ENCODE measurements at places on chromosomes 2 and 18. TPM values are rescaled to one million over a fixed set of nuclear protein-coding genes. Genes with fewer than 3 reads are reported as not detected.

NEMP2 gene
- 6.8 TPM for total RNA-seq

ATOH8 gene
- total RNA-seq, result 17.5 TPM

ANKRD23 gene
- total RNA-seq, result 4.3 TPM

DNA sequence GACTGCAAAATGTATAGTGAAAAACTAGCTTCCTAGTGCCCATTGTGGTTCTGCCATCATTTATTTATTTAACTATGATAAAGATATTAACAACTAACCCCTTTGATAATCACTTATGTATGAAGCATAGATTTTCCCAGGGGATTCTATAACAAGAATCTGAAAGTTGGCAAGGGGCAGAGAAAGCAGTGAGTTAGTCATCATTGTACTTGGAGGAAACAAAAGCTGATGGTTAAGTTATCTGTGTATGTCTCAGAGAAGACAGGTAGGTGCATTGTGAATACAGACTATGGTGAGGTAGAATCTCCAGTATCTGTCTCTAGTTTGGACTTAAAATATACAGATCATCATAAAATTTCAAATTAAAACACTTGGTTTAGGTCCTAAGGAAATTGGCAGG is 2159.1 kb upstream of the CELF4 start:
- DNase-seq, result no peak

GRCh38 chr18:76461148-76461547 is 33.9 kb downstream of the ZNF516 start:
- DNase-seq, result no peak

DNA sequence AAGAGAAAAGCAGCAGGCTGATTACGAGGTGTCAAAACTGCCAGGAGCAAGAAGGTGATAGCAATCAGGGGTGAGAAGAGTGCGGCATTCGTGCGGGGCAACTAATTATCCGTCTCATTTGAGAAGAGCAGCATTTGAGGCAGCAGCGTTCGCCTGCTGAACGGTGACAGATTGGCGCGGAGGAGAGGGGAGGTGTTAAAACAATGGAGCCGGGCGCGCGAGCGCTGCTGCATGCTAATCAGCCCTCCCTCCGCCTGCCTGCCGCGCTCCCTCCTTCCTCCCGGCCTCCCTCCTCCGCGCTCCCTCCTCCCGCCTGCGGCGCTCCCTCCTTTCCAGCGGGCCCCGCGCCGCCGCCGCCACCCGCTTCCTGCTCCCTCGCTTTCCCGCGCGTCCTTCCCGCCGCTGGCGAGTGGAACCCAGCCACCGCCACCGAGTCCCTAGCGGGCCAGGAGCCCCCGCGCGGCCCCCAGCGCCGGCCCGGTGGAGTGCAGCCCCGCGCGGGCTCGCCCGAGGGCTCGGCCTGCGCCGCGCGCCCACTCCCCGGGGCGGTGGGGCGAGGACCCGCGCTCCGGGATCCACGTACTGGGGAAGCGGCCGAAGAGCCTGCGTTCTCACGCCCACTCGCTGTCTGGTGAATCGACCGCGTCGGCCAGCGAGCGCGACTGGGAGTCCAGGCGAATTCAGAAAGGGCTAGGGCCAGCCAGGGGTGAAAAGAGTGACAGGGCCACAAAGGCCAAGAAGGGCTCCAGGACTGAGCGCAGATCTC is 69.5 kb upstream of the PSMD14 start:
- DNase-seq, result peak; percentile 90

DNA sequence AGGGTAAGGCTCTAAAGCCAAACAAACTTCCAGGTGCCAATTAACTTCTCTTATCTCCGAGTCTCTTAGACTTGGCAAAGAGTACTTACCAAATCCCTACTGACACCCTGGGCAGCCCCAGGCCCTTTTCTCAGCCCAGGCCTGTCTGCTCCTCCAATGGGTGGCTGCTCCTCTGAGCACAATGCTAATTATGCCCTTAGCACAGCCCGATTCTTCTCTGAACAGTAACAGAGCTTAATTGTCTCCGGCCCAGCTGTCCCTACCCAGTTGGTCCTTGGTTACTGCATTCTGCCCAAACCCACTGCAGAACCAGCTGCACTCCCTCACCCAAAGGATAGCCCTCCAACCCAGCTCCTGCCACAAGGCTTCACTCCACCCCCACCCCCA is 110.3 kb downstream of the SMAD7 start:
- peak; percentile 14 for DNase-seq

DPP4 gene
- 2.4 TPM for total RNA-seq

DNA sequence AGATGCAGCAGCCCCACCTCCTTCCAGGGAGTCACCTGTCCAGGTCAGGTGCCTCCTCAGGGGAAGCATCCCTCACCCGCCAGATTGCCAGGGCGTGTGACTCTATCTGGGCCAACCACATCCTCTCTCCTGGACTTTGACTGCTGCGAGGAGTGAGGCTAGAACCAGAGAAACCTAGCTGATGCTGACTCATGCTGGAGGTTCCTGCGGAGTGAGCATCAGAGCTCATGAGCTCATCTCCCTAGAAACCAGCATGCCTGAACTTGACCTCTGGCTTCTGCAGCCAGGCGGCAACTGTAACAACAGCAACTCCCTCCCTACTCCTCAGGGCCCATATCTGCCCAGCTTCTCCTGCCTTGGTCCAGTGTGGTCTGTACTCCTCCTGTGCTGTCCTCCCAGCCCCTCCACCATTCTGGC is 28.3 kb upstream of the NT5DC4 start:
- peak; percentile 83 for DNase-seq

WDR75 gene
- total RNA-seq, result 27.3 TPM

GRCh38 chr2:96773922-96774321 is 13.2 kb downstream of the CNNM4 start:
- no peak for DNase-seq

ABCG5 gene
- not detected for total RNA-seq

KIF5C gene
- total RNA-seq, result 1.3 TPM

DNA sequence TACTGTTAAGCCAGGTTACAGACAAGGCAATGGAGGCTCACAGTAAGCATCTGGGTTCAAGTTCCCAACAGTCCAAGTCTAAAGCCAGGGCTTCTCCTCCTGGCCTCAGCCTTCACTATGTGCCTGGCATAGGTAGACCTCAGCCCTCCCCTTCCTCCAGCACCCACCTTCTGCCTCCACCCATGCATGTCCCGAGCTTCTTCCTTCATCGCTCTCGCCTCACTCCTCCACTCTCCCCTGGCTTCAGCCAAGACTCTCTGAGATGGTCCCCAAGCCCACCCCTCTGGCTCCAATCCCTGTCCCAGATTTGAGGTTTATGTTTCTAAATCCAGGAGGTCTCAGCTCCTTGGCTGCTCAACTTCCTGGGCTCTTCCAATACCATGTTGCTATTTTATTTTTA is 26.9 kb downstream of the CENPA start:
- DNase-seq, result no peak

RIOK3 gene
- total RNA-seq, result 58.9 TPM

DNA sequence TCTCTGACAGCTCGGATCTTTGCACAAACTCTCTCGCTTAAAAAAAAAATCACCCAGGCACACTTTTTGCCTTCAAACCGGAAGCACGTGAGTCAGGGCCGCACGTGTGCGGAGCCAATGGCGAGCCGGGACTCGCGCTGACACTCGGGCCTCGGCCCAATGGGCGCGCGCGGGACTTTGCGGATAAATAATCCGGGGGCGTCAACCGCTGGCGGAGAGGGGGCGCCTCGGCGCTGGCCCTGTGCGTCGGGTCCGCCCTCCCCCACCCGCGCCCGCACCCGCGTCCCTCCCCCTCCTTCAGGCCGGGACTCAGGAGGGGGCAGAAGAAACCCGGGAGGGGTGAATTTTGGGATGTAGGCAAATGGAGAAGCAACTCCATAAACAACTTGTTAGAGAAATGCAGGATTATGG is 319 bp upstream of the EN1 start:
- peak; percentile 92 for DNase-seq

DNA sequence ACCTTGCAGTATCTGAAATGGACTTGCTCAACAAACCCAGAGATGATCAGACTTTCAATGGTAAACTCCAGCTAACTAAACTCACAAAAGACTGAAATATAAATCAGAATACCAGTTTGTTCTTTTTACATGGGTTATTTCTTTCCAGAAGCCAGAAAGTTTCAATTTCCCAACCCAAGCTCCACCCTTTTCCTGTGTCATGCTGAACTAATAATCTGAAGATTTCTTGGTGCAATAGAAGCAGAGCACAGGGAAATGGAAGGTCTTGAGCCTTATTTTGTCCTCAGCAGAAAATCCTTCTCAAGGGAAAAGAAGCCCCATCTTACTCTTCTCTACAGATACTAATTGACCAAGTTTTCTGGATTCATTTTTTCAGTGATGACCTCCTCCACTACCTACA is 93.3 kb upstream of the PAPOLG start:
- DNase-seq, result no peak

GRCh38 chr2:219109471-219109870 is 48.8 kb upstream of the IHH start:
- DNase-seq, result no peak

DNA sequence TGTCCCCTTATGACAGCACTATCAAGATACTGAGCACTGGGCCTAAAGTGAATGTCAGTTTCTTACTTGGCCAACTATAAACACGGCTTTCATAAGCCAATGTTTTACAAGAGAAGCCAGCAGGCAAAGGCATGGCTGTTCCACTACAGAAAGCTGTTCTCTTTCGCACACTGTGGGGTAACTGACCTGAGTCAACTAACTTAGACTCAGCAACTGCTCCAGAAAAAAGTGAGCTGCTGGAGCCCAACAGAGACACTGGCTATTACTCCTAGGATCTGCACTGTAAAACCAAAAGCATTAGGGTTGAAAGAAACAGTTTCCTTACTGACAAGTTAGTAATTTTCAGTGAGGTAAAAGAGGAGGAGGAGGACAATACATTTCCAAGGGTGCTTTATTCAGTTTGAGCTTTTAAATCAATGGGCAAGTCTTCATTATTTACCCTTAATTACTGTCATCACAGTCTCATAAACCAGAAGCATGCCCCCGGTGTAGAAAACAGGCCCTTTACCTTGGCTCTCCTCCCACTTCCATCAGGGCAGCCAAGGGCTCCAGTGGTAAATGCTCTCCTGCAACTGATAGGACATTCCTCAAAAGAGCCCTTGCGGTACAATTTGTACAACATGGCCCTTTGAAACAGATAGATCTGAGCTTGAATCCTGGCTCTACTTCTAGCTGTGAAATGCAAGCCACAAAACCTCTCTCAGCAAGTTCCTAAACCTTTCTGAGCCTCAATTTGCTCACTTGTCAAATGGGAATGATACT is 275.7 kb downstream of the PDE11A start:
- no peak for DNase-seq

NPHP1 gene
- total RNA-seq, result 8.4 TPM

DNA sequence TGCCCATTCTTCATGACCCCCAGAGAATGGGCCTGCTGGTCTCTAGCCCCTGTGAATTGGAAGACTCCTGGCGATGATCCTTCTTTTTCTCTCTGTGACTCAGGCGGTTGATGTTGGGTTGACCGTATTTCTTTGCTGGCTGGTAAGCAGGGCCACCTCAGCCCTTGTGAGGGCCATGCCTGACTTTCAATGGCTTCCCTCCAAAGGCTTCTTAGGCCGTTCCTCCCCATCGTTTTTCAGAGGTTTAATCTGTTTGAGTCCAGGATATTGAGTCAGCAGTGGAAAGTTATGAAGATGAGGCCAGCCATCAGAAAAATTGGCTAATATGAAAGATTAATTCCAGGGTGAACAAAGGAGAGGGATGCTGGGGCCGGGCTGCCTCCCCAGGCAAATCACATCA is 13.6 kb downstream of the HPCAL1 start:
- no peak for DNase-seq

GRCh38 chr2:177393203-177393755 is 706 bp downstream of the AGPS start:
- DNase-seq, result no peak
